ENCODE measurements at places on chromosomes 4 and X. TPM values are rescaled to one million over a fixed set of nuclear protein-coding genes. Genes with fewer than 3 reads are reported as not detected.

DNA sequence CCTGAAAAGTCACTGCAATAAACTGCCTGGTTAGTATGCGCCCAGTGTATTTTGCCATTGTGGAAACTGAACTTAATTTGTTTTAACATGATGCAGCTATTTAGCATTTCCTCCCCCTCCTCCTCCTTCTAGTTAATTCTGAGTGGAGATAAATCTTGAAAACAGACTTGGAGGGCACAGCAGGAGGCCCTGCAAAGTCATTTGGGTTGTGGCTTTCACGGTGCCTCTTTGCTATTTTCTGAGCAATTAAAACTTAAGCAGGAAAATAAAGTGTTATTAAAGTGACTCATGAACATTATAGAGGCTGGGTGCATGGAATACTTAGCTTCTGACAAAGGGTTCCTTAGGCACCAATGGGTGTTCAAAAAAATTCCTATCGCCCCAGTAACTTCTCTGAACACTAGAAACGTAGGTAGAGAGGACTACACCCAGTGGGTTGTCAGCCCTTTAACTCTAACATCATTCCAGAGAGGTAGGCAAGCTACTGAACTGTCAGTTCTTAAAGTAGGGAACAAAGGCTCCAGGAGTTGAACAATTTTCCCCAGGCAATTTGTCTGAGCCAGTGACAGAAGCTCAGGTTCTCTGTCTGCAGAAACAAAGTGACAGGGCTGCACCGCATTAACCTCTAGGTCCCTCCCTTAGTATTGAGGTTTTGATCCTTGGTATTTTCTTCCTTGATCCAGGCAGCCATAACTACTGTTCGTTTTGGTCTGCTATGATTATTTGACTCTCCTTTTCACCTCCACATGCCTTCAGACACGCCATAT, 158.3 kb upstream of the KIT start:
- DNase-seq: no peak

GRCh38 chrX:141468940-141469339, 115.6 kb downstream of the SPANXA1 start:
- DNase-seq: no peak

GRCh38 chrX:154074199-154074598, 23.3 kb downstream of the MECP2 start:
- no peak for DNase-seq

SPIN2A gene
- 0.35 TPM for total RNA-seq

GNL3L gene
- total RNA-seq: 46.3 TPM
